ENCODE measurements at places on chromosomes 12 and 14.

GRCh38 chr12:66500841-66501240 lies 178.0 kb downstream of the GRIP1 start:
- DNase-seq, result no peak

DNA sequence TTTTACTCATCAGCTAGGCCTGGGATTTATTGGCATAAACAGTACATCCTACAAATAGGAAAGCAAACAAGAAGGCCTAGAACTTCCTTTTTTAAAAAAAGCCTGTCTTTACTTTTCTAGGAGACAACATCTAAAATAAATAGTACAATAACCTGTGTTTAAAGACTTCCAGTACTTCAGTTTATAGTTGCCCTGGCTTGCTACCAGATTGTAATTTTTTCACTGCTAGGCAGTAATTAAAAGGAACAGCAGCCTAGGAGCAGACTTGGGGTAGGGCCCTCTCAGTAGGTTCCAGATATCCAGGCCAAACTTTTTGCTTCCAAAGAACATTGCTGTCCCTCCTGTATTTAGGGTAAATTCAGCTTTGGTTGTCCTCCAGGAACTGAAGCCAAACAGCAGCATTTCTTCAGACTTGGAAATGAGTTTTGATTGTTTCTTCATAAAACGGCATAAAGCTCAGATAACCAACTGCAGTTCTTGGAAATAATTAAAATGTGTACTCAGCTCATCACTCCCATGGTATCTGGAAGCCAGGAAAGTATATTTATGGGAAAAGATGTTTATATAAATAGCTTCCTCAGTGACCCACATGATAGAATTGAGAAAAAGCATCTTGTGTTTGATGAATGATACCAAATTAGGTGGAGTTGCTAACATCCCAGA lies 61.7 kb downstream of the PPP1R36 start:
- no peak for DNase-seq

GRCh38 chr12:117085318-117085947 lies 13.8 kb downstream of the TESC start:
- DNase-seq, result no peak

DNA sequence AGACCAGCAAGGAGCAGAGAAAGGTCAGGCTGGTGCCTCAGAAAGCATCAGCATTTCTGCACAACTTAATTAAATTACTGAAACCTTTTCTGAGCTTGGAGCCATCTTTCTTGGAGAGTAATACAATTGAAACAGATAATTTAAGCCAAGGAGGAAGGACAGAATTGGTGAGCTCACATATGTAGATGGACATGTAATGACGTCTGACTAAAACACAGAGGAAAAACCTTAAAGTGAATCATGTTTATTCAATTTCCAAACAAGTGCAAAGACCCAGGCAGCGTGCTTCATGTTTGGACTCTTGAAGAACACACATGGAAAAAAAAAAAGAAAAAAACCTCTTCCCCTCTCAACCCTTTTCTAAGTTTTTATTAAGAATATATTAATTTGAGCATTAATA lies 19.0 kb downstream of the SUSD6 start:
- DNase-seq, result no peak

DNA sequence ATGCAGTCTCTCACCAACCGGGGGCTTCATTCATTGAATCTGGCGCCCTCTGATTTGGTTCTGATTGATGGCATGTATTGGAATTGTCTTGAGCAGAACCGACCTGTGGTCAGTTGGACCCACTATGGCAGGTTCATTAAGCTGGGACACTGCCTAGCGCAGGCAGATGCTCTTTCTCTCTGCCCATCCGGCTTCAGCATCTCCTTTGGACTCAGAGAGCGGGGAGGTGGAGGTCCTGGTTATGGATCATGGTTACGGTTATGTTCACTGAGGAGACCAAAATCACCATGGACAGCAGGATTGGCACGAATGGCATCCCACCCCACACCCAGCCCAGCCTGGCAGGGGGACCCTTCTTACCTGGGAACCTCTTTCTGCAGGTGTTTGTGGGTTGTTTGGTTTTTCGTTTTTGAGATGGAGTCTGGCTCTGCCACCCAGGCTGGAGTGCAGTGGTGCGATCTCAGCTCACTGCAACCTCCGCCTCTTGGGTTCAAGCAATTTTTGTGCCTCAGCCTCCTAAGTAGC lies 16.4 kb upstream of the BCL7A start:
- no peak for DNase-seq

- no peak for DNase-seq
Observed at GRCh38 chr14:65318636-65319506, 93.7 kb upstream of the FUT8 start.

GRCh38 chr14:88929656-88930436 lies 105.4 kb downstream of the TTC8 start:
- no peak for DNase-seq

All from left lobe of liver (tissue), 2 donors.